NCI-H345 (cell line): ENCODE measurements at places on chromosomes 11 and 22.

GRCh38 chr11:94652735-94653284 is 85.6 kb downstream of the PIWIL4 start:
- no peak for DNase-seq

DNA sequence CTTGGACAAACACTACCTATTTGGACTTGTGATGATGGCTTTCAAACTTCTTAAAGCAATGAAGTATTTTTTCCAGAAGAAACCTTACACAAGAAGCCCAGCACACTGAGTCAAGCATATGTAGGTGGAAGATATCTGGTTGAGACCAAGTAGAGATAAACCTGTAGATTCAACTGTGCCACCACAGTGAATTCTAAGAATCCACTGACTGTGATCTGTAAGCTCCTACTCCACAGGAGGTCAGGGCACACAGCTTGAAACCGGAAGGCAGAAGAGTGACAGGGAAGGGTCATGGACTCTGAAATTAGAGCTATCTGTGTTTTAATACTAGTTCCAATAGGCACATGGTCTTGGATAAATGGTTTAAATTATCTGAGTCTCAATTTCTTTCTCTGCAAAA is 404.5 kb downstream of the ETS1 start:
- DNase-seq: no peak

- DNase-seq: no peak
Measured at GRCh38 chr11:129444274-129444673, 68.6 kb downstream of the BARX2 start.

DNA sequence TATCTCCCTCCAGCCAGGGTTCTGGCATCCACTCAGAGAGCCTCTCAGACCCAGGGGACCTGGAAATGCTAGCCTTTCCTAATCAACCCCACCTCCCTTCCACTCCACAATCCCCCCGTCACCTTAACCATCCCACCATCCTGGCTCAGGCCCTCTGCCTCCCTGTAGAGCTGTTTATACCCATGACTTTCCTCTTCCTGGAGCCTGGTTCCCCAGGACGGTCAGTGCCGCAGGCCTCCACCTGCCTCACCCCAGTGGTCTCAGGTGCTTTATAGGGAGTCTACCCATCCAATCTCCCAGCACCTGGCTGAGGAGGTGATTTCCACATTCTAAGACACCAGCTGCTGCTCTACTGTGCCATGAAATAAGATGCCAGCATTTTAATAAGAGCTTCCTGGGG is 1159.5 kb downstream of the TBC1D22A start:
- DNase-seq: no peak
